ENCODE measurements at places on chromosomes 7 and 10. TPM values are rescaled to one million over a fixed set of nuclear protein-coding genes. Genes with fewer than 3 reads are reported as not detected.
A peak's percentile ranks its signal among the peaks of the same experiment; 100 is the strongest.

DNA sequence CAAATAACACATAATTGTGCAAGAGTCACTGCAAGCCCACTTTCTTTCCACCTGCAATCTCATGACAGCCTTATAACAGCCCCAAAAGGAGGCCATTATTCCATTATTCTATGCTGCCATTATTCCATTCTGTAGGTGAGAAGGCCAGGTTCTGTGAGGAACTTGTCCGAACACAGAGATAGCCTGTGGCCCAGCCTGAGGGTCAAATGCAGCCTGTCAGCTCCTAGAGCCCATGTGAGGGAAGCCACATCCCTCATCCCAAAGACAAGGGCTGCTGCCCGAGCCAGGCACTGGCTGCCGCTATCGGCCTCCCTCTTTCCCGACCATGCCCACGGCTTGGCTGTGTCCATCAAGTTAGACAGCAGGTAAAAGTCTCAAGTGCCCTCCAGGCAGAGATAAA is 24.1 kb upstream of the C10orf71 start:
- no peak for DNase-seq

GRCh38 chr7:66748791-66749190 is 8.3 kb downstream of the RABGEF1 start:
- peak; percentile 35 for DNase-seq

CHN2 gene
- 2.1 TPM for polyA plus RNA-seq

GRCh38 chr10:72010234-72010973 is 46.2 kb downstream of the CHST3 start:
- no peak for DNase-seq

- peak; percentile 70 for DNase-seq
Measured at GRCh38 chr7:94907026-94907810, at the start of gene PPP1R9A. PPP1R9A (plus strand) TSS chr7:94907594; CDS start chr7:94910114, 2,520 bp downstream.

DNA sequence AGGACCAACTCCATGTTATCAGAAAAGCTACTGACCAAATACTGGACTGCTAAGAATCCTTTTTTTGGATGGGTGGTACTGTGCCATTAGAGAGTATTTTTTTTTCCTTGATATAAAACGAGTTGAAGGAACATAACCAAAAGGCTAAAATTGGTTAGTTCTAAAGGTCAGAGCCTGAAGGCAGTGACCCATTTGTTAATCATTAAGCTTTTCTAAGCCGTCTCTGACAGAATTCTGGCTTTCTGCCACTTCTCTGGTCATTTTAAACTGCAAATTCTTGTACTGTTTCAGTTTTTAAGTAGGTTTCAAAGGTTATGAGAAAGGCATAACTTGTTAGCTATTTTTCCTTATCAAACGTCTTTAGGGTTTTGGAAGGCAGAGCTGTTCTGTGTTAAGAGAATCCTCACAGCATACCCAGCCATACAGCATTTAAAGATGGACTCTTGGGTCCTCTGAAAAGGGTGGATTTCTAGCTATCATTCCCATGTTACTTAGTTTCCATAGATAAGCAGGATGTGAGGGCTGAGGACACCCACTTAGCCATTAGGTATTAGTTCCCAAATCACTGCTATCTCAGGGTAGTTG is 196.8 kb downstream of the RNLS start:
- no peak for DNase-seq

DNA sequence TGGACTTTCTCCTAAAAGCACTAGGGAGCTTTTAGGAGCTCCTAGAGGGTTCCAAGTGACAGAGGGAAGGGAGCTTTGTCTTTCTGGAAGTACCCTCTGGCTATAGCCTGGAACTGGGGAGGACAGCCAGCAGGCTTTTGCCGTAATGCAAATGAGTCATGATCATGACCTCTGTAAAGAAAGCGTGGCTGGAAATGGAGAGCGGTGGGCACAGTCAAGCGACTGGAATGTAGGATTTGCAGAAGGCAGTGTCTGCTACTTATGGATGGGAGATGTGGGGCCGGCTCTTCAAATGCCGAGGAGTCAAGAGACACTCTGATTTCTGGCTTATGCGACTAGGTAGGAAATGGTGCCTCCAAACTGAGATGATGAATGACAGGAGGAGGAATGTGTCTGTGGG is 34.6 kb upstream of the PLPP4 start:
- no peak for DNase-seq

GRCh38 chr7:36400606-36401005 is 10.9 kb downstream of the ANLN start:
- no peak for DNase-seq

DNA sequence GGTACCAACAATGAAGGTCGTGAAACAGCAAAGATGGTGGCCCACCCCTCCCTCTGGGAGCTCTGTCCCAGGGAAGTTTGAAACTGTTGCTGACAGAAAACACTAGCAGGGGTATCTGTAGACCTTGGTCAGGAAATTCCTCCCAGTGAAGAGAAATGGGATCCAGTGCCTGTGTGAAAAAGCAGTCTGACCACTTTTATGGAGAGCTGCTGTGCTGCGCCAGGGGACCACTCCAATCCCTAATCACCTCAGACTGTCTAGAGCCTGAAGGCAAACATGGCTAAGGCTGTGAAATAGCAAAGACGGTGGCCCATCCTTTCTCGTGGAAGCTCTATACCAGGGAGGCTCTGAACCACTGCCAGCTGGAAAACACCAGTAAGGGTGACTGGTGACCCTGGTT is 38.3 kb upstream of the TMEM140 start:
- DNase-seq, result no peak

DNA sequence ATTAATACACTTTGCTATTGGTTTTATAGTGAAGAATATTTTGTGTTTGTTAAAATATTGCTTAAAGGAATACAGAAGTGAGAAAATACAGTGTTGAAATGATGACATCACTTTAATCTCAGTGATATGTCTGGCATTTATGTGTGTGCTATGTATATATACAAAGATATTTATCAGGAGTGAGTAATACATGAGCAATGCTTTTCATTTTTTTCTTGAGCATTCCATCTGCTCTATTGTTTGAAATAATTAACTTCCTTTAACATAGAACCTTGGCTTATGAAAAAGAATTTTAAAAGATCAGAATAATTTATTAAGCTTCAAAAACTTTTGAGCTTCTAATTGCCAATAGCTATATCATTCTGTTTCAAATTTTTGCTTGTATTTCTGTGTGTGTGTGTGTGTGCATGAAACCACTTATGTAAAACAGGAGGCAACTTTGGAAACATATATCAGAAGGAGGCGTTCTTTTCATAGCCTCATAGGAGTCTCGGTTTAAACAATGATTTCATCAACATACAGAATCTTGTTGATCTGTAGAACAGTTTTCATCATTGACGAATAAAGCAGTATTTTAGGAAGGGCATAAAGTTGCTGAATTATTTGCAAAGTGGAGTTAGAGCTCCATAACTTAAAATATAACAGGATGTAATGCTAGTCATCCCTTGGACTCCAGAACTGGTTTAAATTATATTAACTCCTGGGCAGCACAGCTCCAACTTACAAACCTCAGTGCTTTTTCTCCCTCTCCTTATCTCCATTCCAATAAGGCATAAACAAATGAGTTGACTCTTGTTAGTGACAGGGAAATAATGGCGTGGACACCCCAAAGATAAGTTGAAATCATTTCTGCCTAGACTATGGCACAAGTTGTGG is 228.4 kb upstream of the DGKB start:
- DNase-seq, result no peak

DNA sequence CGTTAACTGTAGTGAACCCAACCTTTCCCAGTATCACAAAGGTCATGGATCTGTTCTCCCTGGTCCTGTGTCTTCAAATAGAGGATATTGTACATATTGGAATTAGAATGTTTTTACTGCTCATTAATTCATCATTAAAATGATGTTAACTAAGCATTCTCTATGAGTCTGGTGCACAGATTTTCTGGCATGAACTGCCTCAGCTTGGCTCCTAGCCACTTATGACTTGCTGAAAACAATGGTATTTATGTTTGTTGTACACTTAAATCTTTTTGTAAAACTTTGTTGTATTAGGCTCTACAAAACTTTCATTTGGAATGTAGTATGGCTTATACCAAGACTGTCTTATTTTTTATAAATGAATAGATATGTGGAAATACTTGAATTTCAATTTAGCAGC is 329.4 kb downstream of the TFEC start:
- DNase-seq, result no peak

- peak; percentile 53 for DNase-seq
Measured at GRCh38 chr7:119270045-119270464, 1002.9 kb upstream of the KCND2 start.

CCT6A gene
- polyA plus RNA-seq, result 138 TPM

- no peak for DNase-seq
Measured at GRCh38 chr7:71238581-71239295, 106.8 kb downstream of the GALNT17 start.

CCDC3 gene
- polyA plus RNA-seq, result 1.7 TPM

GRCh38 chr10:13913897-13914296 is 327.1 kb downstream of the PRPF18 start:
- DNase-seq, result no peak

DNA sequence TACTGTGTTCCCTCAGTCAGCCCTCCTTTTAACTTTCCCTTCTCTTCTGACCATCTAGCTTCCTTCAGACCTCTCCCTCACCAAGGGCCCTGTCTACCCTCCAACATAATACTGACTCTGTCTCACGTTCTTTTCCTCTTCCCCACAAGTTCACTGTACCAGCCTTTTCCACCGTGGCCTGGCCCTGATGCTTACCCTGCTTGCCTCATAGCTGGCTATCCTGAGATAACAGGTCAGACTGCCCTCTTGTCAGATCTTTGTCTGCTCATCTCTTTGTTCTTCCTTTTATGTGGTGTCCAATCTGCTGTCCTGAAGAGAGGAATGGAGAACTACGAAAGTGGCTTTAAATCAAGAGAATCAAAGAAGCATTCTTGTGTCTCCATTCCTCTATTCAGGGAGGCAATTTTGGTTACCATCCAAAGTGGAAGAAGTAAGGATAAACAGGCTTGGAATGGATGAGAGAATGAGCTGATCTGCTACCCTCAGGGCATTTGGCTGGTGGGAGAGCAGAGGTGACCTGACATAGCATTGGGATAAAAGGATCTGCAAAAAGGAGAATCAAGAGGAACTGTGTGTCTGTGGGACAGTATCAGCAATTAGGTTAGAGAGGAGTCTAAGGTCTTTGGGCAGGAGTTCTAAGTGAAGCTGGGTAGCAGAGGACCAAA is 8.1 kb downstream of the BTAF1 start:
- DNase-seq, result no peak

- DNase-seq, result no peak
Measured at GRCh38 chr7:8932751-8933150, 499.3 kb downstream of the NXPH1 start.

PAX4 gene
- not detected for polyA plus RNA-seq

- no peak for DNase-seq
Measured at GRCh38 chr10:4183761-4184261, 398.8 kb upstream of the KLF6 start.

TEX36 gene
- not detected for polyA plus RNA-seq

DNA sequence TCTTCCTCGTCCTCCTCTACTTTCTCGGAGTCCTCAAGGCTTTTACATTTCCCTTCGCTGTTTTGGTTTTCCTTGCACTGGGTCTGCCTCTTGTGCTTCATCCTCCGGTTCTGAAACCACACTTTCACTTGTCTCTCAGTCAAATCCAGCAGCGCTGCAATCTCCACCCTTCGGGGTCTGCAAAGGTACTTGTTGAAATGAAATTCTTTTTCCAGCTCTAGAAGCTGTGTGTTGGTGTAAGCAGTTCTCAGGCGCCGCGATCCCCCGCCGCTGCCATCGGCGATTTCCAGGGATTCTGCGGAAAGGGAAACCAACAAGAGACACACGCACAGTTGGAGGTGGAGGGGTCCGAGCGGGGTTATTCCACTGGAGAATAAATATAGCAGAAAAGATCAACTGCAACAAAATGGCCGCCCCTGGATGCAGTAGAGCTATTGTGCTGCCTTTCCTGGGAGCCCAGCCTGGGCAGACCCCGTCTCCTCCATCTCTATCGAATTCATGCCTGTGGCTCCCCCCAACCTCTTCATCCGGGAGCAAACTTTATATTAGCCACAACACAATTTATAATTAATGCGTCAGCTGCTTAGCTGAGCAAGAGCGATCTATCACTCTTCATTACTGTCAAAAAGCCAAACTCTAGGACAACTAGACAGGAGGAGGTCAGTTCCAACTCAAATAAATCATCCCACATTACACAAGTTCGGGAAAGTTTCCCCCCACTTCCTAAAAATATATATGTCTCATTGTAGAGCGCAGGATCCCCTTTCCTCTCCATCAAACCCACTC is 1.1 kb downstream of the HOXA2 start:
- no peak for DNase-seq

NAT16 gene
- not detected for polyA plus RNA-seq

DNA sequence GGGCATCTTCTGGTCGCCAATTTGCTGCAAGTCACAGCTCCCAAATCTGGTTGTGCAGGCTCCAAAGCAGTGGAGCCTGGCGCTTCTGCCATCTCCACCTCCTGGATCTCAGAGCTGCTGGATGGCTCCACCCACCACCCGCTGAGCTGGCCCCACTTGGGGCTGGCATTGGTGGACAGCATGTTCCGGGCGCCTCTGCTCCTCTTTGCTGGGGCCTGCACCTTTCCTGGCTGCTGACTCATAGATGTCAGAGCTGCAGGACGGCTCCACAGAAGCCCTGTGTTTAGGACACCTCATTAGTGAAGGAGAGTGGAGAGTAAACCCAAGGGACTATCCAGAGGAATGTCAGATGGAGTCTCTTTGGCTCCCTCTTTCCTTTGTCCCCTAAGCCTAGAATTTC is 27.4 kb downstream of the MAPK8 start:
- DNase-seq, result no peak
